ENCODE measurements at places on chromosomes 3 and 15.

- no peak for DNase-seq
Observed at GRCh38 chr15:90560229-90560776, 30.6 kb downstream of the CRTC3 start.

DNA sequence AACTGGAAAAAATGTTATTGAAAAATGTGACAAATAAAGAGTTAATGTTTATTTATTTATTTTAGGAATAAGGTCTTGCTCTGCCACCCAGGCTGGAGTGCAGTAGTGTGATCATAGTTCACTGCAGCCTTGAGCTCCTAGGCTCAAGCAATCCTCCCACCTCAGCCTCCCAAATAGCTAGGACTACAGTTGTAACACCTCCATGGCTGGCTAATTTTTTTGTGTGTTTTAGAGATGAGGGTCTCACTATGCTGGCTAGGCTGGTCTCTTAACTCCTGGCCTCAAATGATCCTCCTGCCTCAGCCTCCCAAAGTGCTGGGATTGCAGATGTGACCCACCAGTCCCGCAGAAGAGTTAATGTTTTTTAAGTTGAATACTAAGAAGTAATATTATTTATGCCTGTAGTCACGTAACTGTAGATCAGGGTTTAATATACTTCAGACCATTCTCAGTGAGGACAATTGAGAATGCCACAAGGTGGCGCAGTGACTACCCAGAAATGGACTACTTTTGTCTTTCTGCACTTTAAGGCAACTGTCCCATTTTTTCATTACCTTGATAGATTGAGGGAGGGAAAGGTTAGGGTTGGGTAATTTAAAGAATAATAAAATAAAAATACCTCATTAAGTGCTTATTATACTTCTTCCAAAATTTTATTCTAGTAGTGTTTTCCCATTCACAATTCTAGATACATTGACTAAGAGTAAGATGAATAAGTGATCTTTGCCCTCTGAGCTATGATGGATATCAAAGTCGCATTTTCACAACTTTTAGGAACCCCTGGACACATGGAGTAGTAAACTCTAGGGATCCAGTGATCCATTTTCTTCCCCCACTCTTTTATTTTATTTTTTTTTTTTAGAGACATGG lies 6.0 kb downstream of the MUC13 start:
- DNase-seq = peak; percentile 71

DNA sequence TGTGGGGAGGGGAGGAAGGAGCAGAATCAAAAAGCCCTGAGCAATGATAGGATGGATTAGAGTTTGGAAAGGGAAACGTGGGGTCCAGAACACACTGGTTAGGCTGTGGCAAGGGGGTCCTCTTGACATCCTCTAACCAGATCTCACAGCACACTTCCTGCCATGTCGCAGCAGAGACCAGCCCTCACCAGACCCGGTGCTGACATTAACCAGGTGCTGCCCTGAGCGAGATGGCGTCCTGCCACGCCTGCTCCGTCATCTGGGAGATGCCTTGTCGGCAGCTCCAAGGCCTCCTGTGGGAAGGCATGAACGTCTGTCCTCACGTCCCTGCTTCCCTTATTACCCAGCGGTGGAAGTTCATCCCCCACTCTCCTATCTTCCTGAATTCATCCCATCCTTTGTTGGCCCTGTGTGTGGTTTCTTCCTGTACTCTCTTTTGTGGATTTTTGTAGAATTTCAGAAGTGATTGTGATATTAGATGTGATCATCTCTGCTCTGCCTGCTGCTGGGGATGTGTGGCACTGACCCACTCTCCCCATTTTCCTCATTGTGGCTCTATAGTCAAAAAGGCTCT lies 29.4 kb upstream of the MYZAP start:
- DNase-seq = no peak

- DNase-seq = no peak
Observed at GRCh38 chr3:77147836-77148578, 108.1 kb downstream of the ROBO2 start.

DNA sequence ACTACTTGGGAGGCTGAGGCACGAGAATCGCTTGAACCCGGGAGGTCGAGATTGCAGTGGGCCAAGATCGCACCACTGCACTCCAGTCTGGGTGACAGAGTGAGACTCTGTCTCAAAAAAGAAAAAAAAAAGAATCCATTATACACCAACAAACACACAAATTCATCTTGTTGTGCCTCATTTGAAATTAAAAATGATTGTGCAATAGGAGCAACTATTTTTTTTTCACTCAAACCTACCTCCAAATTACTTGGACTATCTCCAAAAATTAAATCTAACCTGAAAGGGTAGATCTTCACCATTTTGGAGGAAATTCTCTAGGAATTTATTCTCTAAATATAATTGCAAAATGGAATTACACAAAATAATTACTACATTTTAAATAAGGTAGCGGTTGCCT lies 4.6 kb downstream of the ZBBX start:
- no peak for DNase-seq

DNA sequence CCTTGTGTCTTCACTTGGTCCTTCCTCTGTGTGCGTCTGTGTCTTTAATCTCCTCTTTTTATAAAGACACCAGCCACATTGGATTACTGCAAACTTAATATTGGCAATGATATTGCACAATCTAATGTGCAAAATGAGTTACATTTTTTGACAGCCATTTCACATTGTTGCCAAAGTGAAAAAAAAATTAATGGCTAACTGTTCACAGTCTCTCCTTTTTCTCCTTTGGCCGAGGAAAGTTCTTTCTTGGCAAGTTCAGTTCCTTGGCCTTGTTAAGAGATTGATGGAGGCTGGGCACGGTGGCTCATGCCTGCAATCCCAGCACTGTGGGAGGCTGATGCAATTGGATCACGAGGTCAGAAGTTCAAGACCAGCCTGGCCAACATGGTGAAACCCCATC lies 62.2 kb upstream of the ZNF280D start:
- no peak for DNase-seq

- DNase-seq = peak; percentile 37
Observed at GRCh38 chr15:100919481-100920405, 586 bp downstream of the LRRK1 start.

DNA sequence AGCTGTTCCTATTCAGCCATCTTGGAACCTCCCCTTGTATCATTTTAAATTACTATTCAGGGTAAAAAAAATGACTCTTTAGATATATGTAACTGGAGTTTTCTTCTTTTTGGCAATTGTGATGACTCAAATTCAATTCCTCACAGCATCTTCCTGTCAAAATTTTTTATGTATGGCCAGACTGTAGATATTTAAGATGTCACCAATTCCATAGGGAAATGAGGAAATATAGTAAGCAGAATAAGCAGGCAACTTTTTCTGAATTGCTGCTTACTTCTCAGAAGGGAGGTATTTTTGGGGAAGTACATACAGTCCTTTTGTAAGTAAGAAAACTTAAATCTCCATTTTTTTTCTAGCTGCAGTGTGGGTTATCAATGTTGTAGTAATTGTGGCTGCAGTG lies 28.8 kb downstream of the EAF2 start:
- DNase-seq = no peak

GRCh38 chr3:183028416-183028815 lies 48.1 kb upstream of the DCUN1D1 start:
- no peak for DNase-seq

GRCh38 chr3:197392961-197393360 lies 94.5 kb upstream of the DLG1 start:
- DNase-seq = no peak

DNA sequence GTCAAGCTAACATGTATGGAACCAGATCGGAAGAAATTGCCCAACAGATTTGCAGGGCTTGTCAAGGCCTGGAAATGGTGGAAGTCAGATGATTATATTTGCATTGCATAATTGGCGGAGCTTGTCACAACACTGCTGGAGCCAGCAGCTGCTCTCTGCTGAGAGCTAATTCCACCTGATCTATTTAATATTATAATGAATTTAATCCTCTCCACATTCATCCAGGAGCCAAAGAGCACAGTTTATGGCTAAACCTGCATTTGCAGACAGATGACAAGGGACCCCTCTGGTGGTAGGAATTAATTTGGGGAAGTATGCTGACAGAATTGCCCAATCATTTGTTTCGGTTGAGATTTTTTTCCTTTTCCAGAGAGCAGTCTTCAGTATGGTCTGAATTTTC lies 730.2 kb downstream of the TUSC7 start:
- no peak for DNase-seq

- peak; percentile 57 for DNase-seq
Observed at GRCh38 chr15:91049378-91050127, 27.2 kb upstream of the VPS33B start.

GRCh38 chr3:170226426-170226960 lies 4.3 kb downstream of the PRKCI start:
- no peak for DNase-seq

GRCh38 chr3:33940149-33940548 lies 141.7 kb downstream of the PDCD6IP start:
- no peak for DNase-seq

GRCh38 chr3:55620351-55621025 lies 133.4 kb upstream of the WNT5A start:
- DNase-seq = no peak

GRCh38 chr3:155747286-155747945 lies 2.5 kb upstream of the PLCH1 start:
- no peak for DNase-seq

- no peak for DNase-seq
Observed at GRCh38 chr3:16423947-16424673, 89.4 kb downstream of the RFTN1 start.

- DNase-seq = no peak
Observed at GRCh38 chr3:123700791-123701722, 116.2 kb upstream of the HACD2 start.

GRCh38 chr3:69048990-69049389 lies 3.1 kb downstream of the TMF1 start:
- no peak for DNase-seq

DNA sequence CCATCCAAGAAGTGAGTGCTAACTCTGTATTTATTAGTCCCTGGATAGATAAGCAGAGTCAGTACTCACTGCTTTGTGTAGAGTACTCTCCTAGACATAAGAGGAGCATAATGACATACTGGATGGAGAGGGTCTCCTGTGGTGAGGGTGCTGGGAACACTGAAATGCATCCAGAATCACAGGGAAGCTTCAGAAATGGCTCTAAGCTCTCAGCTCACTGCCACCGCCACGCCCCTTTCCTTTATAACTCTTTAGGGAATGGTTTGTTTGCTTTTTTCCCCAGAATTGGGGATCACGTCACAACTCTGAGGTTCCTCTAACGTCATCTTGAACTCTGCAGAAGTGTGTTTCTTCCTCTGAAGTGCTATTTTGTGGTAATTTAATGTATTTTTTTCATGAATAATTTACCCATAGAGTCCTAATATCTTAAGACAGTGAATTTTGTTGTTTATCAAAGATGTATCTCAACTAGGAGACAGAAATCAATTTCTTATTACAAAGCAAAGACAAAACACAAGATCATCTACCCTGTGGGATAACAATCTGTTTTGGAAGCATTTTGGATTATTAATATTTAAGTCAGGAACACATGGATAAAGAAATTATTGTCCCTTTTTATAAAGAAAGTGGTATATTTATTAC lies 154.6 kb downstream of the PTPRG start:
- no peak for DNase-seq

GRCh38 chr3:31008994-31009393 lies 114.5 kb upstream of the GADL1 start:
- DNase-seq = no peak

GRCh38 chr3:182682263-182683241 lies 110.8 kb upstream of the ATP11B start:
- DNase-seq = peak; percentile 70

DNA sequence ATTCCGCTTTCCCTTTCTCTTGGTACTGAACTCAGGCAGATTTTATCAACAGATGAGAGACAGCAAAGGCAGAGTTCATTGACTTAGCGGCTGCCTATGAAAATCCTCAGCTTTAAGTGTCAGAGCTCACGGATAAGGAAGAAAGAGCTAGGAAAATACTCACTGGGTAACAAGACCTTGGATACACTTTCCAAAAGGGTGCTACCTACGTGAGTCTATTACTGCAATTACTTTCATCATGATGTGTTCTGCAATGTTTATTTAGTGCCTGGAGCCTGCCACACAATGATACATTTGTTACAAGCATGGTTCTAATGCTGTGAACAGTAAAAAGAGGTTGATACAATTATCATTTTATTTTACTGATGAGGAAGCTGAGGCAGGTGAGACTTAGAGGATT lies 177.5 kb downstream of the GRM7 start:
- no peak for DNase-seq

GRCh38 chr3:195583831-195584542 lies at the start of gene APOD:
APOD (minus strand) TSS chr3:195583940; CDS start chr3:195579461, 4,479 bp downstream.
- DNase-seq = no peak

Measured in stimulated activated CD4-positive, alpha-beta T cell treated with anti-CD3 and anti-CD28 coated beads, Interleukin-2, amount 100 ng/mL, for 24 hours (primary cell).